Left lung (tissue), 14 donors: ENCODE measurements at places on chromosomes 11 and 22.

GRCh38 chr11:32939866-32940265 lies 47.3 kb downstream of the QSER1 start:
- DNase-seq: no peak

DNA sequence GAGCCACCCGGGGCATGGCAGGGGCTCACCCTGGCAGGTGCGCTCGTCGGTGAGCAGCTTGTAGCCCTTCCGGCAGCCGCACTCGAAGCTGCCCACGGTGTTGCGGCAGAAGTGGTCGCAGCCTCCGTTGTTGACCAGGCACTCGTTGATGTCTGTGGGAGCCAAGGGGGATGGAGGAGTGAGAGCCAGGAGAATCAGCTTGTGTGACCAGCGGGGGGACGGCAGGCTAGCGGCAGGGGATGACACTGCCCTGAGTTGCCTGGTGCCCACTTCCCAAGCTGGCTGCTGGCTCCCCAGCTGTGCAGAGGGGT lies 44.7 kb upstream of the TTLL12 start:
- no peak for DNase-seq

DNA sequence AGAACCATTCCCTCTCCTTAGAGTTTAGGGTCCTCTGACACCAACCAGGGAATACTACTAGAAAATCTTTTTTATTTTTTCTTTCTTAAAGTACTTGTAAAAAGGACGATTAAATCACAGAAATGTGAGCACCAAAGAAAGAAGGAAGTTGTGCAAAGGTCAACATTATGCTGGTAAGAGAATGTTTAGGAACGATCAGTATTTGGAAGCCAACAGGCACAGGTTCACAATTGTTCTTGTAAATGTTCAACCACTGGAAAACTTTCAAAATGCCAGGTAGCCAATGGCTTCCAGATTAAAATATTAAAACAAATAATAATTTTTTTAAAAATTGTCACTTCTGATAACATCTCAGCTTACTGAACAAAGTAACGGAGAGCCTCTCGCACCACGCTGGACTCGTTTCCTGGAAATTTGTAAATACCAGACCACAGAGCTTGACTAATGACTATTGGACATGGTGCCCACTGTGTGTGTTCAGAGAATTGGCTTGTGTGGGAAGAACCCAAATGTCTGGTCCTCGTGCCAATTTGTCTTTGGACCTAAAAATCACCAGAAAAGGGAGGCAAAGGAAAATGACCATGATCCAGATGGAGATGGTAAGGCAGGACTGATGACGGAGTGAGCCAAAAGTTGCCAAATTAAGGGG lies 20.8 kb downstream of the COMMD9 start:
- no peak for DNase-seq

DNA sequence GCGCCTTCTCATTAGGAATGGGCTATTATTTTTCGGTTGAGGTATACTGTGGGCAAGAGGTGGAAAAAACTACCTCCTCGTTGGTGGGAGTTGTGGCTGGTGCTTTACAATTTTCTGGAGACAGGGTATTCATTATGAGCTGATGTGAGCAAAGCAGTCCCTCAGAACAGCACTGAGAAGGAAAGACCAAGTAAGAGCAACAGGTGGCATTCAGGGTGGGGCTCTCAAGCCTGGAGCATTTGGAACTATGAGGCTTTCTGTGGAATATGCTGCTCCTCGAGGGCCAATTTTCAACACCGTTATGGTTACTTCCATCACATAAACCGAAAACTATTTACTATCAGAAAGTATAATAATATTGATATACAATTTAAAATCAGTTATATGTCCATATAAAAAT lies 3.7 kb downstream of the SNX19 start:
- DNase-seq: no peak

- DNase-seq: no peak
Observed at GRCh38 chr11:132941761-132942160, 590.5 kb downstream of the OPCML start.

DNA sequence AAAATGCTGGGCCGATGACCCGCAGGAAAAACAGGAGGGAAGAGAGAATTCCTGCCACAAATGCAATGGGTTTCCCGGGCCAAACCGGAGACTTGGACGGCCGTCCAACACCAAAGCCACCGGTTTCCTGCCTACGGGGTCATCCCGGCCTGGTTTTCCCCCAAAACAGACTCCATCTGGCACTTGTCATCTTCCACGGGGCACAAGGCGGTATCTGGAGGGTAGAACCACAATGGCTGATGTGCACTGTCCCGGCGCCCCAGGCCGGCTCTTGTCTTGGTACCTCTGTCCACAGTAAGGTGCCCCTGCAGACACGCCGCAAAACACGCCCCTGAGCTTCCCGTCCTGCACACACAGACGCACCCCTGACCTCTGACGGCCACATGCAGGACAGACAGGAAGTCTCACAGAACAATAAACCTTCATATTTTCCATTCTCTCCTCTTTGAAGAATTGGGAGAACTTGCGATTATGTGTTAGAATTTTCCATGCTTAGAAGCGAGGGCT lies 20.1 kb downstream of the CELSR1 start:
- DNase-seq: no peak

DNA sequence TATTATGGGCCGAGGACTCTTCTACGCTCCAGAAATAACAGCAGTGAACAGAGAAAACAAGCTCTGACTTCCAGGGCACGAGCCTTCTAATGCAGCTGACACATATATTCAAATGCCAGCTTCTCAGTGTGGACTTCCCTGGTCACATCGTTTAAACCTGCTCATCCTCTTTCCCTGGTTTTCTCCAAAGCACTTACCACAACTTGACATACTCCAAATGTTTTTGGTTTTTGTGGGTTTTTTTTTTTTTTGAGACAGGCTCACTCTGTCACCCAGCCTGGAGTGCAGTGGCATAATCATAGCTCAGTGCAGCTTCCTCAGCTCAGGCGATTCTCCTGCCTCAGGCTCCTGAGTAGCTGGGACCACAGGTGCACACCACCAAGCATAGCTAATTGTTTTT lies 105.5 kb downstream of the MICAL3 start:
- no peak for DNase-seq

- peak; percentile 85 for DNase-seq
Observed at GRCh38 chr11:128548649-128549255, 38.6 kb downstream of the ETS1 start.

GRCh38 chr22:36797374-36797773 lies 19.5 kb downstream of the PVALB start:
- DNase-seq: no peak

DNA sequence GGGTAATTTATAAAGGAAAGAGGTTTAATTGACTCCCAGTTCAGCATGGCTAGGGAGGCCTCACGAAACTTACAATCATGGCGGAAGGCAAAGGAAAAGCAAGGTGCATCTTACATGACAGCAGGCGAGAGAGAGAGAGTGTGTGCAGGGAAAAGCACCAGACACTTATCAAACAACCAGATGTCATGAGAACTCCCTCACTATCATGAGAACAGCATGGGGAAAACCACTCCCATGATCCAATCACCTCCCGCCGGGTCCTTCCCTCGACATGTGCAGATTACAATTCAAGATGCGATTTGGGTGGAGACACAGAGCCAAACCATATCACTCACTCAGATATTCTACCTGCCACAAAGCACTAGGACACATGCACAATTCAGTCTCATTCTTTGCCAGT lies 48.1 kb upstream of the HMGXB4 start:
- no peak for DNase-seq

GRCh38 chr11:111000400-111001080 lies 245.0 kb upstream of the POU2AF2 start:
- peak; percentile 64 for DNase-seq

- DNase-seq: no peak
Observed at GRCh38 chr22:26779108-26779507, 121.7 kb downstream of the MIAT start.

GRCh38 chr11:58784995-58785394 lies 53.3 kb upstream of the GLYAT start:
- no peak for DNase-seq

DNA sequence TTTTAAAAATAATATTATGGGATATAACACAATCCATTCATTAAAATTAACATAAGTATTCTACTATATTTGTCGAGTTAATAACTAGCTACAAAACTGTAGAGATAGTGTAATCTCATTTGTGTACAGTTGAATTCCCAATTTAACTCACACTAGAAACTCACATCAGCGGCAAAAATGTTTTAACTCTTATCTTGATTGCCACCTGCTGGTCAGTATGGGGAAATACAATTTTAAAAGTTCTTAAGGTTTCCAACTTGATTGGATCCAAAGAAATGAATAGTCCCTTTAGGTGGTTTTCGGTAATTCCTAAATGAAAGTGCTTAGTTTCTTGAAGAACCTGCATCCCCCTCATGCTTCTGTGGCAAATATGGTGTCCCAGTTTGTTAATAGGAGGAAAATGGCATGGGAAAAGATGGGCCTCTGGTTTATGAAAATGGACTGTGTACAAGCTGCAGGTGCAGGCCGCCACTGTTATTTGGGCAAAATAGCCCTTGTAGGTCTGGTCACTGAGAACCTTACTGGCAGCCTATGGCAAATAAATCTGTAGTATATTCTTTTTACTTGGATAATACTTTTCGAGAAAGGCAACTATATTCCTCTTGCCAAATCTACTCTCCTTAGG lies 33.7 kb upstream of the SLC17A6 start:
- DNase-seq: peak; percentile 1

DNA sequence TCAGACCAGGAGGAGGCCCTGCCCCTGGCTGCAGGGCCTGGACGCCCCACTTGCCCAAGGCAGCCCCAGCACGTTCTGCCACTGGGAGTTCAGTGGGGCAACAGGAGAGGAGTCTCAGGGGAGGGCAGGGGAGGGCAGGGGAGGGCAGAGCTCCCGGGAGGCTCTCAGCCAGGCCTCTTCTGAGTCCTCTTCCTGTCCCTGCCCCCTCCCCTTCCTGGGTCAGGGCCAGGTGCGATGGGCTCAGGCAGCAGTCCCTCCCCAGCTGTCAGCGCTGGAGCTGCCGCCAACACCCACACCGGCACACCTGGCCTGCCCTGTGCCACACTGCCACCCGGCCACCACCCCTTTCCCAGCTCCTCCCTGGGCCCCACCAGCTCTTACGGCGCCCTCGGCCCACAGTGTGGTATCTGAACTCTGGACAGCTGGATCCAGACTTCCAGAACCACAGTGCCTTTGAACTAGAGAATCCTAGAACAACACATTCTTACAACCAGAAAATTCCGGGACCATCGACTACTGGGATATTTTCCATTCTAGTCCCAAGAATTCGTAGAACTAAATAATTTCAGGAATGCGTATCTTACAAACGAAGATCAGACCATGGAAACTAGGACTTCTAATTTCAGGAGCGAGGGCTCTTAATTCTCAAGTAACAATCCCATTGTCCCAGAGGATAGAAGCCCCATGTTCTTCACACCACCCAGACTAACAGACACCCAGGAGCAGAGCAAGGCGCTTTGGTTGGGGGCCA lies 21.8 kb downstream of the RPL3 start:
- DNase-seq: peak; percentile 58

- DNase-seq: no peak
Observed at GRCh38 chr11:1226986-1227550, 4.2 kb downstream of the MUC5B start.

- DNase-seq: no peak
Observed at GRCh38 chr11:46649180-46649738, 31.9 kb downstream of the ATG13 start.

GRCh38 chr22:50522208-50522805 lies 3.1 kb downstream of the SCO2 start:
- no peak for DNase-seq

DNA sequence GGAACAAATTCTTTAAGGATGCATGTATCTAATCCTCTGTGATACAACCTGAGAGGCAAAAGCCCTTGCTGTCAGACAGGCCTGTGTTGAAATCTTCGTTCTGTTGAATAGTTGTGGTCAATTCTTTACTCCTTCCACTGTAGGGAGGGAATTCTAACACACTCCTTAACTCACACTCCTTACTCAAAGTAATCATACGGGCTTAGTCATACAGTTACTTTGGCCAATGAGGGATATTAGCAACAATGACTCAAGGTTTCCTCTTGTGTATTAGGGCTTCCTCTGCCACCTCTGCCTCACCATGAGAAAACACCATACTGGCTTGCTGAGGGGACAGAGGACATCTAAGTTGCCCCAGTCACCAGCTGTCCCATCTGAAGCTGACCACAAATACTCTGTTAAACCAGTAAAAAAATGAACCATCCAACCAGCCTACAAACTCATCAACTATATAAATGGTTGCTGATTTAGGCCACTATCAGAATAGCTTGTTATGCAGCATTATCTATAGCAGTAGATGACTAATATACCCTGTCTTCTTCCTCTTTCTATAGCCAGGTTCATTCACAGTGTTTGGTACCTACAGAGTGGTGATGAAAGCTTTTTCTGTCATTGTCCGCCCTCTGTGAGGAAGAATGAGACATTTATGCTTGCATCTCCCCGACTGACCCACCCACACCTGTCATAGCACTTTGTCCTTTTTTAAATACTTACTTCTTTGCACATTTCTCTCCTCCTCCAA lies 322.8 kb upstream of the SYN3 start:
- DNase-seq: no peak

DNA sequence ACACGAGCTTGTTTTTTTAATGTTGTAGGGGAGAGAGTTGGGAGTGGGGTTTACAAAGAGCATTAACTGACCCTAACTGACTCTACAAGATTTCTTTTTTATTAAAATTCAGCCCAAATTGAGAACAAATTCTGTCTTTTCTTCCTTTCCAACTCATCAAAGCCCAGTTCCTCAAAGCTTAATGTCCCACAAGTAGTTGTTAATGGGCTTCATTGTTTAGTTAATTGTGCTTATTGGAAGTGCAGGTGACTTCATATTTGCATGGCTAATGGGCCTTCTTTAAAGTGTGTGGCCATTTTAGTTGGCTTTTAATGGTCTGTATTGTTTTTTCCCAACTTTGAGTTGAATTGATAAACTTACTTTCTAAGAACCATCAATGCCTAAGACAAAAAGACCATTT lies 39.8 kb downstream of the MPPED2 start:
- no peak for DNase-seq

DNA sequence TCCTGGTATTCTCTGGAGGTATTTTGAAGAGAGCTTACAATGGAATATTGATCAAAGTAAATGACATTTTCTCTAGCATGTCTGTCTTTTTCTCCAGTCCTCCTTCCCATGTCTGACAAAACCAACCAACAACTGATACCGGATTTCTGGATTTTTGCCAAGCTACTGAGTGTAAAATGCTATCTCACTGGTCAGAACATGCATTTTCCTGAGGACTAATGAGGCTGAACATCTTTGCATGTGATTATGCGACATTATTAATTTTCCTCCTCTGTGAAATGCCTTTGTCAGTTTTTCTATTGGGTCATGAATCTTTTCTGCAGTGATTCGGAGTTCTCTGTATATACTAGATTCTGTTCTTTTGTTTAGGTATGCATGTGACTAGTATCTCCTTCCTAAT lies 51.4 kb downstream of the CDON start:
- DNase-seq: no peak

DNA sequence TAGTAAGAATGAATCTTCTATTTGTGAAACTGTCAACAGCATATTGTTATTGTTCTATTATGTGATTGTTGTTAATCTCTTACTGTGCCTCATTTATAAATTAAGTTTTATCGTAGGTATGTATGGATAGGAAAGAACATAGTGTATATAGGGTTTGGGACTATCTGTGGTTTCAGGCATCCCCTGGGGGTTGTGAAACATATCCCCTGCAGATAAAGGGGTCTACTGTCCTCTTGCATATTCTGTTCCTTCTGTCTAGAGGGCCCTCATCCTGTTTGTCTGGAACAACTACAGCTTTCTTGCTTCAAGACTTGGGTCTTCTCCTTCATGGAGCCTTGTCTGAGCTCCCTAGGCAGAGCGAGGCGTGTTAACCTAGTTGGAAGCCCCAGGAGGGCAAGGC lies 159.6 kb downstream of the KIRREL3 start:
- no peak for DNase-seq

GRCh38 chr11:133978794-133979193 lies 22.0 kb upstream of the IGSF9B start:
- no peak for DNase-seq

- DNase-seq: no peak
Observed at GRCh38 chr11:114080219-114080618, 20.7 kb downstream of the ZBTB16 start.
